ENCODE measurements at places on chromosomes 4 and X. TPM values are rescaled to one million over a fixed set of nuclear protein-coding genes. Genes with fewer than 3 reads are reported as not detected.

DNA sequence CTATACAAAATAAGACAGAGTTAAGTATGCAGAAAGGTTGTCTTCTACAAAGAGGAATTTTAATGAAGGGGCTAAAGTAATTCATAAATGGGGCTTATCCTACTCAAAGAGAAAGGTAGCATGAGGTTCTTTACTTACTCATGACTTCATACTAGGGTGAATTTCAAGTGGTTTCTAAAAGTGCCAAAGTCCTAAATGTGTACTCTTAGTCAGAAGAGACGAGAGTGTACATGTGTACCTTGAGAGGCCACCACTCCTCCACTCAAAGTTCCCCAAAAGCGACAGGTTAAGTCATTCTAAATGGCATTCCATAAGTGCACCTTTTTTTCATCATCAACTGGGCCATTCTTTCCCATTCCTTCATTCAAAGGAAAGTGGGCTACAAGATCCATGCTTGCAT lies 21.9 kb downstream of the EDA2R start:
- DNase-seq: no peak

DNA sequence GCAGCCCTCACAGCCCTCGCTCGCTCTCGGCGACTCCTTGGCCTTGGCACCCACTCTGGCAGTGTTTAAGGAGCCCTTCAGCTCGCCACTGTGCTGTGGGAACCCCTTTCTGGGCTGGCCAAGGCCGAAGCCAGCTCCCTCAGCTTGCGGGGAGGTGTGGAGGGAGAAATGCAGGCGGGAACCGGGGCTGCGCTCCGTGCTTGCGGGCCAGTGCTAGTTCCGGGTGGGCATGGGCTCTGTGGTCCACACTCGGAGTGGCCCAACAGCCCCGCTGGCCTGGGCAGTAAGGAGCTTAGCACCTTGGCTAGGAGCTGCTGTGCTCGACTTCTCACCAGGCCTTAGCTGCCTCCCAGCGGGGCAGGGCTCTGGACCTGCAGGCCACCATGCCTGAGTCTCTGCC lies 192.6 kb downstream of the COX18 start:
- DNase-seq: no peak

NIPAL1 gene
- total RNA-seq: 0.79 TPM

- no peak for DNase-seq
These were observed 96.0 kb downstream of the TENM3 start for GRCh38 chr4:182339221-182339641.

GRCh38 chrX:72478351-72478750 lies 94.3 kb downstream of the HDAC8 start:
- DNase-seq: no peak

- DNase-seq: no peak
These were observed 1590.7 kb downstream of the STIM2 start for GRCh38 chr4:28451346-28451745.

FHIP1A gene
- 46.4 TPM for total RNA-seq

DNA sequence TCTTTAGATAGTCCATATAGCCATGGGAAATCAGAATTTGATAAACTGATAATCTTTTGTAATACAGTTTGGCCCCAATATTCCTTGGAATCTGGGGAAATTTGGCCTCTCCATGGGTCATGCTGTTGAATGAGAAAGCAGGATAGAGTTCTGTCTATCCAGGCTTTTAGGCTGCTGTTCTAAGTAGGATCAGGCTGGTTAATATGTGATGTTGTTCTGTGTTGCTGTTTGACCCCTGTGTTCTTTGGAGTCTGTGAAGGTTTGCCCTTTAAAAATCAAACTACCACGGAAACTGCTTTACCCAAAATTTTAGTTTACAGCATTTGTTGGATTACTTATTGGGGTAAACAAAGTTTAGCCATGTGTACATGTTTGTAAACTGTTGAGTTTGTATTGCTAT lies 114.5 kb downstream of the ZNF330 start:
- DNase-seq: no peak

- no peak for DNase-seq
These were observed 639.6 kb downstream of the MID1IP1 start for GRCh38 chrX:39440799-39441284.

GRCh38 chr4:39937683-39938268 lies 39.9 kb downstream of the PDS5A start:
- no peak for DNase-seq

METAP1 gene
- 30.4 TPM for total RNA-seq

CCNQ gene
- total RNA-seq: 34.3 TPM

DNA sequence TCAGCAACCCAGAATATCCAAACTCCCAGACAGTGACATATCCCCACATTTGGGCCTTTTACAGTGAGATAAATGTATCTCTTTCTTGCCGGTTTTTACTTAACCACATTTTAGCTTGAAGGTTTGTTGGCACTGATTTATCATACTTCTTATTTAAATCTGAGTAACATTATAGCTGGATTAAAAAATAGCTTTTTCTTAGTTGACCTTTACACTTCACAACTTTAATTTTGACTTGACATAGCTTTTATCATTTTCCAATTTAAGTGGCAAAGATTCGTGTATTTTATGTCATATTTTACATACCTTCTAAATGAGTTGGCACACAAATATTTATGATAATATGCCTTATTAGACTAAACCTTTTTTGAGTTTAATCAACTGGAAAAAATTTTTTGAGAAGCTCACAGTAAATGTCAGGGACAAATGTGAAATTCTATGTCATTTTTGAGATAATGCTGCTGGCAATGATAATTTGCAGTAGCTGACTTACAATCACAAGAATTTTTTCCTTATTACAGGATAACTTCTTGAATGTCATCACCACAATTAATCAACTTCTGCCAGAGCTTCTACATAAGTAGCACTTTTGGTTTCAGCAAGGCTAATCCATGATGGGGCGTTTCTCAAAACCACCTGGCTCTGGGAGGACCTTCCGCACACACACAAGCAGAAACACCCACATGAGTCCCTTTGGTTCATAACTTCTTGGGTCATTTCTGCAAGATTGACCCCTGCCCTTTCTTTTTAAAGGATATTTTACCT lies 80.3 kb downstream of the SYTL5 start:
- DNase-seq: no peak

- no peak for DNase-seq
These were observed 9.6 kb downstream of the GTPBP6 start for GRCh38 chrX:308821-309520.

- DNase-seq: no peak
These were observed 573.8 kb upstream of the NDST4 start for GRCh38 chr4:115687052-115687755.

GRCh38 chr4:55993994-55994663 lies 45.4 kb downstream of the CEP135 start:
- DNase-seq: no peak

RNF113A gene
- 9.7 TPM for total RNA-seq

DNA sequence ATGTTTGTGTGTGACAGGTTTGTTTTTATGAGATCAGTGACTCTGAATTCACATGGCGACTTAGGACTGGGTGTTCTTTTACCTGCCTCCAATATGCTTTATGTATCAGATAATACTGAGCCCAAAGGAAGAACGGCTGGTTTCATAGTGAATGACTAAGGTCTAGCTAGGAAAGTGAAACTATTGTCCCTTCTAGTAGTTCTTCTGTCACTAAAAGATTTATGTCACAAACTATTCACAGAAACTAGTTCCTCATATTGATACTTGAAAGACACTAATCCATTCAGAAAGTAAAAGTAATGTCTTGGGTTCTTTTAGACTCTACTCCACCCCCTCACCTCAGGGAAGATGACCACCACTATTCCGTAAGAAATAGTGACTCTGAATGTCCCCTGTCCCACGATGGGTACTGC lies 81.7 kb downstream of the EGF start:
- DNase-seq: no peak

CENPU gene
- total RNA-seq: 1.1 TPM

- no peak for DNase-seq
These were observed 29.0 kb downstream of the UGT2A2 start for GRCh38 chr4:69610484-69610883.

SULT1E1 gene
- total RNA-seq: not detected

DNA sequence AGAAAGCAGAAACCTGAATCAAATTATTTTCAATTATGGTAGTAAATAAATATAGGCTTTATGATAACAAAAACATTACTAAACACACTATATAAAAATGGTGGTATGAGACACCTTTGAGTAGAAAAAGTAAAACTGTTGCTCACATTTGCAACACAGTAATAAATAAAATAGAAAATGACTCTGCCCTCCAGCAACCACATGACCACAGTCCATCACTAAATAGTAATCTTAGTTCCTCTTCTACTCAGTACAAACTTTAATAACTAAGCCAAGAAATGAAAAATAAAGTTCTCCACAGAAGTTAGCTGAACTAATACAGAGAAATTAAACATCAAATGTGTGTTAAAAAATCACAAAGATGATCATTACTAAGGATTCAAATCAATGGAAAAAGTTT lies 108.5 kb downstream of the ADGRA3 start:
- no peak for DNase-seq

- no peak for DNase-seq
These were observed 29.8 kb downstream of the IQCM start for GRCh38 chr4:149785696-149786431.

PSAPL1 gene
- not detected for total RNA-seq

MUC7 gene
- total RNA-seq: not detected

GRCh38 chr4:155667222-155667567 lies 547 bp downstream of the GUCY1A1 start:
- no peak for DNase-seq

DNA sequence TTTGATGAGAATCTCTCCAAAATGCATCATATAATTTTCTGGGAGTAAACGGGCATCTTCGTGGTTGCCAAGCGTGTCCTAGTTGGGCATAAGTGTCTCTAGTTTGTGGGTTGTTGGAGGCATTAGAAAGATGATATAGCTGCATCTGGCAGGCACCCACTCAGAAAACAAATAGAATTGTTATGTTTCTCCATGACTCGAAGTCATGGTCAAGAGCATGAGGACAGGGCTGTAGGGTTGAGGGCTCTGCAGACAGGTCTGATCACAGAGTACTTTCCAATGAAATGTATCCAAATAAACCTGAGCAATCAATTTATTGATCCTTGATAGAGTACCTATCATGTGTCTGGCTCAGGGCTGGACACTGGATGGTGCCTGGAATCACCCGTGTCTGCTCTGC lies 82.7 kb downstream of the SORCS2 start:
- DNase-seq: no peak

GRCh38 chr4:139492429-139492828 lies 38.5 kb downstream of the RAB33B start:
- DNase-seq: no peak

GRCh38 chr4:163048447-163048846 lies 118.2 kb downstream of the NAF1 start:
- DNase-seq: no peak

- DNase-seq: no peak
These were observed 81.2 kb downstream of the APOOL start for GRCh38 chrX:85084770-85085393.

- DNase-seq: no peak
These were observed 977.3 kb downstream of the C4orf33 start for GRCh38 chr4:130073145-130073790.

ASB12 gene
- 36.3 TPM for total RNA-seq

ANK2 gene
- total RNA-seq: 78.5 TPM

DNA sequence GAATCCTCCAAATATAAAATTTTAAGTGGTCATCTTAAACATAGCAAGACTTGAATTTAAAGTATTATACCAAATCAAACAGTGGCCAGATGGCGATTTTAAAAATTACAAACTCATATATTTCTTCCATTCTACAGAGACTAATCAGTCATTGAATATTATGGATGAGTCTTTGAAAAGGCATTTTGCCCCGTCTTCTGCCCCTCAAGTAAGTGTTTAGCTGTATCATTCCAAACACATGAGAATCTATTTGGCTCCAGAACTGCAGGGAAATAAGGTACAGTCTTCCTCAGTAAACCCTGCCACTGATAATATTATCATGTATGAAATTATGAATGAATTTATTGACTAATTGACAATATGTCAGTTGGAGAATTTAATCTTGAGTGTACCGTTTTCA lies 191.0 kb downstream of the SLC7A11 start:
- no peak for DNase-seq

- no peak for DNase-seq
These were observed 20.2 kb upstream of the MTM1 start for GRCh38 chrX:150548251-150548650.

DNA sequence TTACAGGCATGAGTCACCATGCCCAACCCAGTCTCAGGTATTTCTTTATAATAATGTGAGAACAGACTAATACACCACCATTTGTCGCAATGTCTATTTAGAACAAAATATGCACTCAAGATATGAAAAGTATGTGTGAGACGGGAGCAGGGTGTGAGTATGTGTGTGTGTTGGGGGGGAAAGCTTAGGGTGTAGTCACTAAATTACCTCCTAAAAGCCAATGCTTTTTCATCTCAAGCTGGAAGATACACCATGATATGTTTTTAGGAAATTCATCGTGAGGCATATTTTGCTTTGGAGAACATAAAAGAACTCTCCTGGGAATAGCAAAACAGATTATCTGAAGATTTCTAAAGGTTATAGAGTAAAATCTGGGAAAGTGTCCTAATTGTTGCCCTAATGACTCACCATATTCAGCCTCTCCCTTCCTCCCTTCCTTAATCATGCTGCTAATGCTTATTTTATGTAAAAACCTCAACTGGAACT lies 262.7 kb downstream of the PDHA2 start:
- no peak for DNase-seq

PRRG1 gene
- 21.3 TPM for total RNA-seq

ZNF732 gene
- total RNA-seq: not detected

GRCh38 chrX:55648434-55648833 lies 25.2 kb downstream of the FOXR2 start:
- no peak for DNase-seq

- DNase-seq: no peak
These were observed 18.8 kb upstream of the AREG start for GRCh38 chr4:74426101-74426500.

SHISA3 gene
- 0.54 TPM for total RNA-seq

GRCh38 chr4:126242679-126243390 lies 928.1 kb downstream of the FAT4 start:
- peak; percentile 21 for DNase-seq

DNA sequence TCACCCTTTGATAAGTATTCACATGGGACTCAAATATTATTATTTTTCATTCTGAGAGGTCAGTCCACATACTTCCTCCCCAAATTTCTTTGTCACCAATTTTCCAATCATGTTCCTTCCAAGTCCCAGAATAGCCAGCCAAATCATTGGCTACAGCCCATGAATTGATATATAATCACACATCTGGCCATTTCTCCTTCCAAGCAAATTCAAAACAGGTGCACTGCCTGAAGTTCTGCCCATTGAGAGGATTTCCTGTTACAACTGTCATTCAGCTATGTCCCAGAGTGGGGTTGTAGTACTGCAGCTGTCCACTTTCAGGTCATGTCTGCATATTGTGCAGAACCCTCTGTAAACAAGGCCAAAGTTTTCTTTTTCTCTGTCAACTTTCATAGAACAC lies 347.8 kb downstream of the GRID2 start:
- no peak for DNase-seq

- peak; percentile 74 for DNase-seq
These were observed 8.8 kb upstream of the CDK16 start for GRCh38 chrX:47209508-47210238.

GRCh38 chr4:123415977-123416376 lies 19.4 kb downstream of the SPRY1 start:
- DNase-seq: no peak

- DNase-seq: no peak
These were observed 227.2 kb downstream of the ANK2 start for GRCh38 chr4:113276464-113277170.

MAGEC1 gene
- not detected for total RNA-seq

- DNase-seq: no peak
These were observed 109.9 kb downstream of the AFF2 start for GRCh38 chrX:148610328-148610698.

HOPX gene
- 9.8 TPM for total RNA-seq

- no peak for DNase-seq
These were observed 81.3 kb upstream of the TRPC5 start for GRCh38 chrX:112163906-112164305.

FOXR2 gene
- not detected for total RNA-seq
